ENCODE measurements at places on chromosomes 11 and 22.

DNA sequence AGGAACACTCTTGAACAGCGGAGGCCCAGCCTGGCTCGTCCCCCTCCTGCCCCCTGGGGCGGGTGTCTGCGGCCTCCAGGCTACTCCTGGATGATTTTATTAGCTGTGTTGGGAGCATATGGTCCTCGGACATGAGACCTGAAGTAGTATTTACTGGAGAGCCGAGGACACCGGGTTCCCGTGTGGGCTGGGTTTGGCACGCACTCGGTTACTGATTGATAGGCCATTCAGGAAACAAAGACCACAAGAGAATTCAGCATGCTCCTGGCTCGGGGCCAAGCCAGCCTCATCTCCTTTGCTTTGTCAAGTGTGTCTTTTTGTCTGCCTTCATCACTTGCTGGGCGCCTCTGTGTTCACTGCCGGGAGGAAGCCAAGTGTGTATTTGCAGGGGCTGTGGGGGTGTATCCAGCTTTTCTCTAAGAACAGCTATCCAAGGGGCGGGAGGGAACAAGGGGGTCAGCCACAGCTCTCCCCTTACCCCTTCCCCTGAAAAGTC lies 9.7 kb downstream of the FXYD2 start:
- DNase-seq = peak; percentile 83
- no peaks in the 10 kb centered on the region for H3K36me3 ChIP-seq
- H3K4me3 ChIP-seq = peak overlapping the region; percentile 51
- peaks cover 46% of the 10 kb centered on the region for H3K4me1 ChIP-seq
- H3K27ac ChIP-seq = peak overlapping the region; percentile 84

DNA sequence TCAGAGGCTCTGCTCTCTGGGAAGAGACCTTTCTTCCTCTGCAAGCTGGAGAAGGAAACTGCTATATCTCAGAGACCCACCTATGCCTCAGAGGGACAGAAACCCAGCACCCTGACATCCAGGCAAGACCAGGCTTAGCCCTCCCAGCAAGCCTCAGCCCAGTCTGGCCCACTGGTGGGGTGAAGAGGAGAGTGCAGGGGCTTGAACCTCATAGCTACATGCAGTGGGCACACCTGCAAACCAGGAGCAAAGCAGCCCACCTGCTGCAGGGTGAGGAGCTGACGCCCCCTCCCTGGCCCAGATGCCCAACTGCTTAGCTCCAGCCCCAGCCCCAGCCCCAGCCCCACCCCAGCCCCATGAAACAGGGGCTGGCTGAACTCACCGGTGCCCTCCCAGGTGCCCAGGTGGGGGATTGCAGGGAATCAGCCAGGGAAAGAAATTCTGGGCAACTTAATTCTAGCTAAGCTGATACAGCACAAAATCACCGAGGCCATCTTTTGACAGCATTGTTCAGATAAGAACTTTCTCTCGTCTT lies 246.8 kb downstream of the BUD13 start:
- no peak for DNase-seq
- H3K4me1 ChIP-seq = no peaks in the 10 kb centered on the region
- H3K36me3 ChIP-seq = no peaks in the 10 kb centered on the region
- H3K4me3 ChIP-seq = no peak overlapping the region

DNA sequence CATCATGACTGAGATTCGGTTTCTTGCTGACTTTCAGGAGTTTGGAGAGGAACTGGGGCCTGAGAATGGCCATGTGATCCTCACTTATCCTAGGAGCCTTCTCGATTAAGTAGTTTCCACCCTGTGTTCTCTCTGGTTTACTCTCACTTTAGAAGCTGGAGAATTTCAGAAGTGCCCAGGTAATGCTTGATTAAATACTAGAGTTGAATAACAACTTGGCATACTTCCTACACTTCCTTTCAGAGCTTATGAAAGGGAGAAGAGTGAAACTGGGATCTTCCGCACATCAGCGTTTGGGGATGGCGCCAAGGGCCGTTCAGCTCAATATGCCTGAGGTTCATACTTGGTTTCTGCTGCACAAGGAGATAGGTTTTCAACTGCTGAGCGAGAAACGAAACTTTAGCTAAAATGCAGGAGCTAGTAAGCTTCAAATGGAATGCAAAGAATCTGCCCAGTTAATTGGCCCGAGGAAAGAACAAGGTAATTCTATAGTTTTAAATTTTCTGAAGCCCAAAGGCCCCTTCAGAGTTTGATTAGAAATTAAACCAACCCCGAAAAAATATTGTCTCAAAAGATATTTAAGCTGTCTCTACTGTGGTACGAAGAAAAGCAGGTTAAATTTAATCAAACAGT lies 823 bp upstream of the MUC15 start:
- H3K27ac ChIP-seq = no peak overlapping the region
- no peaks in the 10 kb centered on the region for H3K36me3 ChIP-seq
- no peaks in the 10 kb centered on the region for H3K4me1 ChIP-seq
- DNase-seq = no peak
- H3K27me3 ChIP-seq = no peaks in the 10 kb centered on the region

DNA sequence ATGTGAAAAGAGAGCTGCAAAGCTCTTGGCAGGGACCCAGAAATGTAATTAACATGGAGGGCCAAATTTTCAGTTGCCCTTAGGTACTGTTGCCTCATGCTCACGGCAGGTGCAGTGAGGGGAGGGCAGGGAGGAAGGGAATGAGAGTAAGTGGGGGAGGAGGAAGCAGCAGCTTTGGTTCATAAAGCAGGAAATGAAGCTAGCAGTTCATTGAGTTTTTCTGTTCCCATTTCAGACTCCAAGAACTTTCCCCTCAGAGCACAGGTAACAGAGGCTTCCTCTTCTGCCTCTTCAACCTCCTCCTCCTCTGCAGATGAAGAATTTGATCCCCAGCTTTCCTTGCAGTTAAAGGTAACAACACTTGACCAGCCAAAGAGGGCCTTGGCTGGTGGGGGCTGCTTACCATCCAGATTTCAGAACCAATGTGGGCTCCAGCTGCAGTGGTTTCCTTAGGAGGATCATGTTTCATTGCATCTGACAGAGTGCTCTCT lies 57.9 kb upstream of the PARVA start:
- no peak overlapping the region for H3K27ac ChIP-seq
- H3K4me3 ChIP-seq = no peak overlapping the region
- H3K36me3 ChIP-seq = no peaks in the 10 kb centered on the region
- peaks cover 24% of the 10 kb centered on the region for H3K4me1 ChIP-seq
- no peak for DNase-seq

- H3K4me3 ChIP-seq = no peak overlapping the region
- H3K27ac ChIP-seq = no peak overlapping the region
- H3K36me3 ChIP-seq = no peaks in the 10 kb centered on the region
- peaks cover 8% of the 10 kb centered on the region for H3K4me1 ChIP-seq
- no peak for DNase-seq
Measured at GRCh38 chr22:21100149-21101032, 54.6 kb downstream of the LRRC74B start.

DNA sequence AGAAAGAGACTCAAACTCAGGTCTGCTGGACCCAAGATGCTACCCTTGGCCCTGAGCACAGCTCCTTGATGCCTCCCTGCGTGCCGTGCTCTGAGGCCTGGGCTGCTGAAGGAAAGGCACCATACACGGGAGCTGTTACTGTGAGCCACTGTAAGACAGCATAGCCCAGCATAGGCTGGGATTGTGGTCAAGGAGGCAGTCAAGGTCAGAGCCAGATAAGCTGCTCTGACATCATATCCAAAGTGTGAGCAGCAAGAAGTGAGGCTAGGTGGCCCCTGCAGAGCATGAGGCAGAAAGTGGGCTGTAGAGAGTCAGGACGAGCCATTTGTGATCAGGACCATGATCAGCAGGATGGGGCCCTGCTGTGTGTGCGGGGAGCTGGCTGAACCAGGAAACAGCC lies 7.7 kb downstream of the SLC22A8 start:
- no peak overlapping the region for H3K27ac ChIP-seq
- no peak overlapping the region for H3K4me3 ChIP-seq
- H3K4me1 ChIP-seq = no peaks in the 10 kb centered on the region
- H3K36me3 ChIP-seq = no peaks in the 10 kb centered on the region
- peaks cover 3% of the 10 kb centered on the region for H3K27me3 ChIP-seq

DNA sequence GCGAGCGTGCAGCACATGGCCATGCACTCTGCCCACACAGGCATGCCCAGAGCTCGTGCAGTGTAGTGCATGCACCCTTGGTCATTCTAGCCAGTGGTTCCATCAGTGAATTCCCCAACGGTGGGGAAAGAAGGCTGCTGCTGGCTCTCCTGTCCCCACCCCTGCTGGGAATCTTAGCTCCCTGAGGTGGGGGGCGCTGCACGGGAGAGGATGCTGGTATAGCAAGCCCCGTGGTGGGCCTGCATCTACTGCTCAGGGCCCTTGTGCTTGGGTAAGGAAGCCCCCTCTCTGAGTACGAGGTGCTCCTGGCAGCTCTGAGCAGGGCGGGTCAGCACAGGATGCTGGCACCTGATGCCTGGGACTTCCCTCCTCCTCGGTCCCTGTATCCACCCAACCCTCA lies 18.5 kb upstream of the BAIAP2L2 start:
- no peaks in the 10 kb centered on the region for H3K27me3 ChIP-seq
- peaks cover 6% of the 10 kb centered on the region for H3K36me3 ChIP-seq
- no peak overlapping the region for H3K27ac ChIP-seq

- peaks cover 2% of the 10 kb centered on the region for H3K4me1 ChIP-seq
- peaks cover 13% of the 10 kb centered on the region for H3K27me3 ChIP-seq
- peak; percentile 67 for DNase-seq
- no peaks in the 10 kb centered on the region for H3K36me3 ChIP-seq
- H3K4me3 ChIP-seq = no peak overlapping the region
- no peak overlapping the region for H3K27ac ChIP-seq
Measured at GRCh38 chr22:17057959-17058814, 26.6 kb upstream of the IL17RA start.
